ENCODE measurements at places on chromosomes 7 and 10.

DNA sequence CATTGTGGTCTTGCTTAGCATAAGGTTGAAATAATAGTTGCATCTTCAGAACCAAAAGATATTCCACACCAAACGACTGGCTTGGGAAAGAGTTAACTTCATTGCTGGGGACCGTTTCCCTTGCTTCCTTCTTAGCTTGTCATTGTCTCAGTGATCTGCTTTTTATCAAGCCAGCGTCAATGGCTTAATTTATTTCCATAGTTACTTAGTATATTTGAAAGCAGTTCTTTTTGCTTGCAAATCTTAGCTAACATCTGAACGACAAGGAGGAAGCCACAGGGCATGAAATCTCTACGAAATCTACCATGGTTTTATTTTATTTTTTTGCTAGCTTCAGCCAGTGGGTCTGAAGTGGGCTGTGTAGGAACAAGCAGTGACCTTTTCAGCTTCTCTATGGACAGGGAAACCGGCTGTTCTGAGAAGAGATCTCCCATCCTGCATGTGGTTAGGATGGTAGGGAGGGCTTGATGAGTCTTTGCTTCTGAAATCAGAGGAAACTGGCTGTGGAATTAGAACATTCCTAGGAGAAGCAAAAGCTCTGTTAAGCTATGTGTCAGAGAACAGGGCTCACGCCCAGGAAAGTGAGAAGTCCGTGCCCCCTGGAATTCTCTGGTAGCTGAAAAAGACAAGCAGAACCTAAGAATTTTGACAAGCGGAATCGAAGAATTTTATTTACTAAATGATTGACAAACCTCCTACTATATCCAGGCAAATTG is 8.0 kb downstream of the SLC18A2 start:
- no peak for DNase-seq

- peak; percentile 69 for DNase-seq
These were observed 32.5 kb downstream of the ZNF438 start for GRCh38 chr10:30999070-30999712.

DNA sequence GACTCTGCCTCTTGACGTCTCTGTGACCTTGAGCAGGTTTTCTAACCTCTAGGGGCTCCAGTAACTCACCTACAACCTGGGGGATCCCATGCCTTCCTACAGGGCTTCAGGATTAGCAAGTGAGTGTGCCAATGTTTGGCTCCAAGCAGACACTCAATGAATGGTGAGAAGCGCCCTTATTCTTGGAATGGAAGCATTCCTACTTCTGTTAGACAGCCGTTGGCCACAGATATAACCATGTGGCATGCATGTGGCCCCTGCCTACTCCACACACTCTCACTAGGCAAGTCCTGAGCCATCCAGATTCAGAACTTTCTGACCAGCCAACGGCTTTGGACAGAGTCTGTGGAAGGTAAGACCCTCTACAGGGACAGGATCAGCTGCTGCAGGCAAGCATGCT is 108.9 kb upstream of the LYZL2 start:
- no peak for DNase-seq

DNA sequence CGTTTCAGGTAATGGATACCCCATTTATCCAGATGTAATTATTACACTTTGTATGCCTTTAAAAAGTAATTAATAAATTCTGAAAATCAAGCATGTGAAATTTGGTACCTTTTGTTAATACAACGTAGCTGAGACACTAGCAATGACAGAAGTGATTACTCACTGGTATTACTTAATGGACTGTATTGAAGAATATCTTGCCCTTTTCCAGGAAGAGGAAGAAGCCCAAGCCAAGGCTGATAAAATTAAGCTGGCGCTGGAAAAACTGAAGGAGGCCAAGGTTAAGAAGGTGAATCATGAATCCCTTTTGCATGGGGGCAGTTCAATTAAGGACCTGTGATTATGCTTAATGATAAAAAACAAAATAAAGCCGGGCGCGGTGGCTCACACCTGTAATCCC is 64.8 kb downstream of the APBB1IP start:
- DNase-seq, result no peak

DNA sequence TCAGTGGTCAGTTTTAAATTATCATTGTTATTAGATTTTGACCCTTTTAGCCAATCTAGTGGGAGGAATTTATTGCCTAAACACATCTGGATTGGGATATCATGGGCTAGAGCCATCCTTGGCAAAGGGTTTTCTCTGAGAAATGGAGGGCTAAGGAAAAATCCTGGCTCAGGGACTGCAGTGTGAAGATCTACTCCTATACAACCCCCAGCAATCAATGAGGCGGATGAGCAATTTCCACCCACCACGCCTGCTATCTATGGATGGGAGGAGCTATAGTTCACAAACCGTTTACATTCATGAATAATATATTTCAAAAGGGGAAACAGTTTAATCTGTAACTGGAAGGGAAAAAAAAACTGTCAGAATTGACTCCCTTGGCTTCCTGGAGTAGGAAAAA is 2.7 kb downstream of the CAV1 start:
- peak; percentile 66 for DNase-seq

DNA sequence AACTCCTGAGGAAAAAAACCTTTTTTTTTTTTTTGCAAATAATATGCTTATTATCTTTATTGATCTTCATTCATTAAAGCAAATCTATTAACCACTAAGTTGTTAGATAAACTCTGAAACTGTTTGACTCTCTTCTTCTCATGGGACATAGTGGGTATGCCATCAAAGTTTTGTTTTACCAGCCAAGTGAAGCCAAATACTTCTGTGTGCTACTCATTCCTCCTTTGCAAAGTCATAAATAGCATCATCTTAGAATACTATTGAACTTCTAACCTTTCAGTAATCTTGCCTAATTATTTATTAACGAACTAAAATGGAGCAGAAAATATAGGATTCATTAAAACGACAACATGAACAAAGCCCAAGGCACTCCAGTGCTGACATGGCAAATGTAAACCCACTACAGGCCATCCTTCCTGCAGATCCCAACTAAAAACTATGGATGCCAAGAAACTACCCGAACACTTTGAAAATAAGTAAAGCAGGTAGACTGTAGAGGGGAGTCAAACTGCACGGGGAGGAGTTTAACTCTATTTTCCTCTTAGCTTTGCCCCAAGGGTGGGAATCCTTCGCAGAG is 61.2 kb upstream of the ODAD2 start:
- DNase-seq, result no peak

GRCh38 chr10:45380903-45381620 is 7.0 kb downstream of the ALOX5 start:
- DNase-seq, result peak; percentile 18

- DNase-seq, result peak; percentile 13
These were observed 411 bp downstream of the BCCIP start for GRCh38 chr10:125823663-125824251.

GRCh38 chr10:114507449-114507848 is 103.1 kb upstream of the AFAP1L2 start:
- DNase-seq, result no peak

- no peak for DNase-seq
These were observed 563.0 kb downstream of the TCERG1L start for GRCh38 chr10:130748409-130749057.

- DNase-seq, result no peak
These were observed 4.8 kb downstream of the SLC25A28 start for GRCh38 chr10:99615426-99615825.

DNA sequence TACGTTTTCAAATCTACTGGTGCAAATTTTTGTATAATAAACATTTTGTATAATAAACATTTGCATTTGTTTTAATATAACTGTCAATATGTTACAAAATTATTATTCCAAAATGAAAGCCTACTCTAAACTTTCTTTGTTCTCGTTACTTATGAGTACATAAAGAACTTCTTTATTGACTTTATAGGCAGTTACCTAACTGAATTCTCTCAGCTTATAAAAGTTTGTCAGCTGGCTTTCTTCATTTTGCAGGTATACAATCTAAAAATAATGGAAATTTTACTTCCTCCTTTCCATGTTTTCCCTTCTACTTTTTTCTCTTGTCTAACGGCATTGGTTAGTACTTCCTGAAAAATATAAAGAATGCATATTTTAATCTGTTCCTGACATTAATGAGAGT is 137.1 kb downstream of the CHCHD3 start:
- no peak for DNase-seq

DNA sequence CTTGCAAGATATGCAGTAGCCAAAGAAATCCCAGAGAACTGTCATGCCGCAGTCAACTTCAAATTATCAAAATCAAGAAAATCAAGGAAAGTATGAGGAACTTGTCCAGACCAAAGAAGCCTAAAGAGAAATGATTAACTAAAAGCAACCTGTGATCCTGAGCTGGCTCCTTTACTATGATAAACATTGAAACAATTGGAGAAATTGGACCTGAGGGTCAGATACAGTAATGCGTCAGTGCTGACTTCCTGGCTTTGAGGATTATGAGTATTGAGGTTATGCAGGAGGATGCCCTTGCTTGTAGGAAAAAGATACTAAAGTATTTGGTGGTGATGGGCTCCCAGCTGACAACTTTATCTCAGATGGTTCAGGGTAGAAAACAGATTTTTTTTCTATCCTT is 324.7 kb upstream of the AKR1E2 start:
- no peak for DNase-seq

DNA sequence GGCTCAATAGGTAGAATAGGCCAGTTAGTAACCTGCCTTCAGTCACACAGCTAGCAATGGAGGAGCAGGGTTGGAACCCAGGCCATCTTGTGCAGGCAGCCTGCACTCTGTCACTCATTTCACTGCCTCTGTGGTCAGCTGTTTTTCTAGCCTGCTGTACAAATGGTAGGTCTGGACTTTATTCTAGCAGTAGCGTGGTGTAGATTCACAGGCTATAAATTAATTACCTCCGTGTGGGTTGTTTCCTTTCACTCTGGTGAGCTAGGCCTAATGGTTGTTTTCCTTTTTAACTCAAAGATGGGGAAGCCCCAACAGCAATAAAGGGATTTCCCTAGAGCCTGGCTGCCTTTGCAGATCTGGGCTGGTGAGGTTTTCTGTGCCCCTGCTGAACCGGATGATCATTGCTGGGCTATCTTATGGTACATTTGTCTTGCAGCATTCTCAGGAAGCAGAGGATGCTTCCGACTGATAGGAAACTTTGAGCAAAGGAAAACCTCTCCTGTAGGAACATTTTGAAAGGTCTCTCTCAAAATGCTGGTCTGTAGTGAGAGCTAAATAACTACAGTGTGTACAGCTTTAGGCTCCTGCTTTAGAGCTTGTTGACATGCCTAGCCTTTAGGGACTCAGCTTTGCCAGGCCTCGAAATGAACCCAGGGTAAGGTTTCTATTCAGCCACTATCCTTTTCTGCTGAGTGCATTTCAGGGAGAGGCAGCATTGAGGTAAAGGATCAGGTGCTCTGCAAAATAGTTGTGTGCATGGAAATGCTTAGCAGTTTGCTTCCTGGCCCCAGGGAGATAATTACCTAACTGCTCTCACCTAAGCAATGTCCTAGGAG is 157.4 kb downstream of the ST7 start:
- no peak for DNase-seq

GRCh38 chr10:15144788-15145187 is 23.7 kb downstream of the NMT2 start:
- peak; percentile 67 for DNase-seq

- DNase-seq, result no peak
These were observed 784.3 kb downstream of the DNAJB9 start for GRCh38 chr7:109354000-109354399.

- peak; percentile 40 for DNase-seq
These were observed 12.8 kb upstream of the ARID5B start for GRCh38 chr10:61888744-61889143.

DNA sequence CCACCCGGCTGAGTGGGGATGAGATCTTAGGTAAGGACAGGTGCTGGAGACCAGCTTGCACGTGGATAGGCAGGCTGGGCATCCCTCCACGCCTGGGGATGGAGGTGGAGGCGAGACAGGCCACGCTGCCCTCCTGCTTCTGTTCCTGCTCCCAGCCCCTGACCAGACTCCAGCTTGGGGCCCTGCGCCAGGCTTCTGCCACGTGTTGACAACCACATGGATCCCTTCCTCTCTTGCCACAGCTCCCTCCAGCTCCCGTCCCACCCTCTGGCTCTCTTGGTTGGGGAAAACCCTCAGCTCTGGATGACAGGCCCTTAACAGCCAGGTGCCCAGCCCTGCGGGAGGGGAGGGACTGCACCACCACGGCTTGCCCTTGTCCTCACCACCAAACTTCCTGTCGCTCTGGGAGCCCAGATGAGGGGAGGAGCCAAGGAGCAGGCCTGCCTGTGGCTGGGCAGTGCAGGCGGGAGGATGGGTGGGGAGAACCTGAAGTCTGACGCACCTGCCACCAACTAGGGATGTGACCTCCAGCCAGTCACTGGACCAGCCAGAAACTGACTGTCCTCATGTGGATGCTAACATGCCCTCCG is 36.0 kb downstream of the KCNH2 start:
- no peak for DNase-seq

GRCh38 chr10:20885678-20886077 is 11.4 kb downstream of the NEBL start:
- no peak for DNase-seq

DNA sequence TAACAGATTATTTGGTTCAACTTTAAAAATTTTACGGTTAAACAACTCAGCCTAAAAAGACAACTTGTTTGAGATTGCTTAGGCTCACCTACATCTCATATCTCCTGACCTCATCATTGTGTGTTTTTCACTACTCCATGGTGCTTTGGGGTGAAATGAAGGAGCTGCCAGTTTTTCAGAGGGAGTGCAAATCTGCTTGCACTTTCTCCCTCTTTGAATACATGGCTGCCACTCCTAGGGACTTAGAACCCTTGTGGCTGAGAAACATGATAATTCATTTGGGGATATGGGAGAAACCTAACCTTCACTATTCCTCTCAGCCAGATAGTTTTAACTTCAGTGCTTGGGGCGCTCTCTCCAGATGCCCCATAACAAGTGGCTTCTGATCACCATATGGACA is 2.7 kb downstream of the CCSER2 start:
- DNase-seq, result no peak

GRCh38 chr7:27150568-27151340 is 1.6 kb downstream of the HOXA3 start:
- DNase-seq, result peak; percentile 83

GRCh38 chr10:12777840-12778585 is 223.5 kb downstream of the CCDC3 start:
- no peak for DNase-seq

DNA sequence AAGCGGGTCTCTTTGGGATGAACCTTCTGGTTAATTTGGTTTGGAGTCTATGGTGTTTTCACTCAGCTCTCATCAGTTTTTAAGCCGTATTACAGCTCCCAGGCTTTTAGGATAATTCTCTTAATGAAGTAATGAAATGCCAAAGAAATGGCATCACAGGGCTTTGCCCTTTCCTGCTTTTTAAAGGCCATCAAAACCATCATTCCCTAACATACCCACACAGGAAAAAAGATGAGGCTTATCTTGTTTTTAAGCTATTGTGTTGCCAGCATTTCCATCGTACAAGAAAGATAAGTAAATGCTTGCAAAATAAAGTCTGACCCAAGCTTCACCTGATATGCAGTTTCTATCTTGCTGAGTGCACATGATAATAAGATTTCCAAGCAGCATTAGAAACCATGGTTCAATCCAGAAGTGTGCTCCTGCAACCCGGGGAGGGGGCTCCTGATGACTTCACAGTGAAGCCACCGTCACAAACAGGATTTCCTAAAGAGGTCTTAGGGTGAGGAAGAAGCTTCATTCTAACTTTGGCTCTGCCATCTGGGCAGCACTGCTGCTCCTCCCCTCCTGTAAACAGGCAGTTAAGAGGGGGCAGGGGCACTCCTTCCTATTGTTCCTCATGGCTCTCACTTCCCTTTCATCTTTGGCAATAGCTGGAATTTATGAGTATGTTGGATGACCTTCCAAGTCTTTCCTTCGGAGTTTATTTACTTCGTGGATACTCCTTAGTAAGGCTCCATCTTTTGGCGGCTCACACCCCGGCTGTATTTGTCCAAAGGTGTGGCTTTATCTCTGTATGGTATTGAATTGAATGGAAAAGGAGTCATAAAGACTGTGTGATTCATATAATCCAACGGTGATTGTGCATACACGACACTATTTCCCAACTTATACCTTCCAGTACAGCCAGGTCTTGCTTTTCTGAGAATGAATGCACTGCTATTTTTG is 55.2 kb upstream of the FAM133B start:
- DNase-seq, result no peak

All from EL (cell line).